ENCODE measurements at places on chromosomes 11 and 22.

- peak; percentile 81 for DNase-seq
These were observed 43.1 kb downstream of the SCGB1A1 start for GRCh38 chr11:62461740-62462507.

DNA sequence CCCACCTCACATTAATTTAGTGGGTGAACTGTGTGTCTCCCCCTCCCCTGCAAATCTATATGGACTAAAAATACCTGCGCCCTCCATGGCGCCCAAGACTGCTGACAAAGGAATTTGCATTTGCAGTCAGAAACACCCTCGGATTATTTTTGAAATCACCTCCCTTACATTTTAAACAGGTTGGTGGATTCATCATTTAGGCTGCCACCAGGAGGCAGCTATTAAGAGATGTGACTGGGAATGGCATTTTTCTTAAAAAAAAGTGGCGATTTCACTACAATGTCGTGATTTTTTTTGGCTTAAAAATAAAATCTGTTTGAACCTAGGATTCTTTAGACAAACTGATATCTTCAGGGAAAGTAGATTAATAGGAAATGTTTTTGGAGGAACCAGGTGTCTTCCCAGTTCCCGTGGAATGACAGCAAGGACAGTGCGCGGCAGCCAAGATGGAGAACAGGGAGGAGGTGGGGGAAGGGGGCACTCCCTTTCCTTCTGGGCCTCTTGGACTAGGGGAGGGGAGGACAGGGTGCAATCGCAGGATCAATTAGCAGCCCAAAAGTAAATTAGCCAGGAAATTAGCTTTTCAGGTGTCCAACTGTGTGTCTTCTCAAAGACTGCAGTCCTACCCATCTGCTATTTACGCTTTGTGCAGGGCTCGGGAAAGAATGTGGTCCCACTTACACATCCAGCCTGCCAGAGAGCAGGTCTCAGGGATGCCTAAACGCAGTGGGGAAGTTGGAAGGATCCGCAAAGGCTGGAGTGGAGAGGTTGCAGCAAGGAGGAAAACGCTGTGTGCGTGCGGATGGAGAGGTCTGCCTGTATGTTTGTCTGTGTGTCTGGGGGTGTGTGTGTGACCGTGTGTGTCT is 496.4 kb downstream of the NTM start:
- no peak for DNase-seq

DNA sequence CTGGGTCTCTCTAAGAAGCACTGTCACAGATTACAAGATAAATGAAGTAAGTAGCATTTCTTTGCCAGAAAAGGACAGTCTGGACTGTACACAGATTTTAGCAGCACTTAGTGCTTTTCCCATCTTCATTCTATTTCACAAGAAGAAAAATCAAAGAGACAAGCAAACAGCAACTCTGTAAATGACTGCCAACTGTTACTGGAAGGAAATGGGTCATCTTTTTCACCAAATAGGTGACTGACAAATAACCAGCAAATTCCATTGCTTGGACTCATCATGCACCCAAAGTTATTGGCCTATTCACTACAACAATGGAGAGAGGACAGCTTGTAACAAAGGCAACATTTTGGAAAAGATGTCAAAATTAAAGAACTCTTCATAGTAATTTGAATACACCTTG is 28.9 kb upstream of the CARD18 start:
- peak; percentile 42 for DNase-seq

DNA sequence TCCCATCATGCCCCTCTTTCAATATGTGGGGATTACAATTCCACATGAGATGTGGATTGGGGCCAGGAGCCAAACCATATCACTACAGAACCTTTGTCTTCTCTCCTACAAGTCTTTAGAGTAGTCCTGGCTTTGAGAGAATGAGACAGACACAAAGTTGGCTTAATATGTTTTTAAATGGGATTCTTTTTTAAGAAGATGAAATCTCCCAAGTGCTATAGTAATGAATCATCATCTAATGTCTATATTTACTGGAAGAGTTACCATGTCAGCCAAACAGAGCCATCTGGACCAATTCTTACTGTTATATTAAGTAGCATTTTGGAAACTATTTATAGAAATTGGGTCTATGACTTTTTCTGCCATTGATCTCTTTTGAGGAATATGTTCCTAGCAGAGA is 38.1 kb upstream of the CARD18 start:
- DNase-seq: peak; percentile 85

GRCh38 chr22:38316364-38317121 is 690 bp downstream of the CSNK1E start:
- DNase-seq: peak; percentile 69

DNA sequence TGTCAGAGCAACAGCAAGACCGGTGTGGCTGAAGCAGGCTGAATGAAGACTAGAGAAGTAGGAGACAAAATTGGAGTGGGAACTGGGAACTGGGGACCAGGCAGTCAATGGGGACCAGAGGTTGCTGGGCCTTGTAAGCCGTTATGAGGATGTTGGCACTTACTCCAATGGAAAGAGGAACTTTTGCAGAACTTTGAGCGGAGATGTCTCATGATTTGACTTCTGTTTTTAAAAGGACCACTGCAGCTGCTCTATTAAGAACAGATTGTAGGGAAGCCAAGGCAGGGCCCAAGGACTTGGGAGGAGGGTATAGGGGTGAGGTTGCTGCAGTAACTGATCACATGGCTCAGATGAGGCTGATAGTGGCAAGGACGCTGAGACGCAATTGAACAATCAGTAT is 34.2 kb downstream of the IL18 start:
- DNase-seq: no peak

- no peak for DNase-seq
These were observed 22.5 kb downstream of the PISD start for GRCh38 chr22:31639436-31640039.

GRCh38 chr11:117427356-117427874 is 99.8 kb downstream of the CEP164 start:
- no peak for DNase-seq

GRCh38 chr11:1225386-1226225 is 2.7 kb downstream of the MUC5B start:
- no peak for DNase-seq

GRCh38 chr11:69697469-69697843 is 6.4 kb downstream of the FGF19 start:
- no peak for DNase-seq

DNA sequence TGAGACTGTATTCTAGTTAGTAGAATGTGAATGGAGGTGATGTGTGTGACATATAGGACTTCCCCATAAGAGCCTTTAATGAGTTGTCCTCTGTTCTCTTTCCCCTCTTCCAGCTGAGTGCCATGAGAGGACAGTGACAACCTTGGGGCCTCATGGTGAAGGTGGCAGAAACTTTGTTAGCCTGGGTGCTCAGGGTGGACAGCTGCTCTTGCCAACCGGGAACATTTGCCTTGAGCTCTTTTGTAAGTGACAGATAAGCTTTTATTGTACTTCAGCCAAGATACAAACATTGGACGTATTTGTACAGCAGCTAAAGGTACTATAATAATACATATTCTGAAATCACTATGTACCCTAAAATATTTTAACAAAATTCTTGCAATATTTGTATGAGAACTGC is 33.0 kb upstream of the PLET1 start:
- DNase-seq: peak; percentile 29

DNA sequence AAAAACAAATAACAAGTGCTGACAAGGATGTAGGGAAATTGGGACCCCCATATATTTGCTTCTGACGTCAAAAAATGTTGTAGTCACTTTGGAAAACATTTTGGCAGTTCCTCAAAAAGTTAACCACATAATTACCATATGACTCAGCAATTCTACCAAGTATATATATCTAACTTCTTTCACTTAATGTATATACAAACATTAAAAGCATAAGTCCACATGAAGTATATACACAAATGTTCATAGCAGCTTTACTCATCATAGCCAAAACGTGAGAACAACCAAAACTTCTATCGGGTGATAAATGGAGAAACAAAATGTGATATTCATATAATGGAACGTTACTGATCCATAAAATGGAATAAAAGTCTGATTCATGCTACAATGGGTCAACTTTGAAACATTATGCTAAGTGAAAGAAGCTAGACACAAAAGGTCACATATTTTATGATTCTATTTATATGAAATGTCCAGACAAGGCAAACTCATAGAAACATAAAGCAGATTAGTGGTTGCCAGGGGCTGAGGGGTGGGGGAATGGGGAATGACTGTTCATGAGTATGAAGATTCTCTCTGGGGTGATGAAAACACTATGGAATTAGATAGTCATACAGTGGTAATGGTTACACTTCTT is 48.7 kb upstream of the TEAD1 start:
- DNase-seq: peak; percentile 77

DNA sequence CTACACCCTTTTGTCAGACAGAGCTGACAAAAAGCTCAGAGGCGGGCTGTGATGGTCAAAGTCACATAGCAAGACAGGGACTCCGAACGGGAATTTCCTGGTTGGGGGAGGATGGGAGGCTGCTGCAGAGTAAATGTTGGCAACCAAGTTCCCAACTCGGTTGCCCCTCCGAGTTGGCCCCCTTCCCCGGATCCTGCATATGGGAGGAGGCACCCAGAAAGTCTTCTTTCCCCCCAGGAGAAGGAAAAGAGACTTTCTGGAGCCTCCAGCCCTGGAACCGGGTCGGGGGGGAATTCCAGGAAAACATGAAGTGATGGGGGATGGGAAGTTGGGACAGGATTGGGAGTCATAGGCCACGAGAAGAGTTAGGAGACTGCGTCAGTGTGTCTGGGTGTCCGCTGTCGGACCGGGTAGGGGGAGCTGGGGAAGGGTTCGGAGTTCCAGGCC is 614 bp downstream of the SELENOM start:
- peak; percentile 45 for DNase-seq
